Kidney (tissue), 22 donors: ENCODE measurements at places on chromosomes 5 and 9. TPM values are rescaled to one million over a fixed set of nuclear protein-coding genes. Genes with fewer than 3 reads are reported as not detected.

GRCh38 chr9:127525401-127526188 lies 74.3 kb downstream of the LRSAM1 start:
- no peak for DNase-seq

DNA sequence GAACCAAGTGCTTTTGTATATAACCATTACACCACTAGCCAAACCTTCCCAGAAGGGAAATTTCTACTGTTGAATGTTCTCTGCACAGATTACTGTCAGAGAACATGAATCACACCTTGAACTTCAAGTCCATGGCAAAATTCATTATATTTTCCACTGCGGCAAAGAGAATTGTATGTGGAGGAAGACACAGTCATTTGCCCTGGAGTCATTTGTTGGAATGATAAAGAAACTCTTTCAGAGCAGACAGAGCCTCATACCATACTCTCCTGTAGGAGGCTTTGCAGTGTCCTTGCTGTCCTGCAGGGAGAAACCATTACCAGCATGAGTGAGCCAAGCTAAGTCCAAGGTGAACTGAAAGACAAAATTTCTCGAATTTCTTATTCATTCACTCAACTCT lies 369.0 kb downstream of the ARHGEF28 start:
- DNase-seq, result no peak

HTR1A gene
- polyA plus RNA-seq, result not detected

DNA sequence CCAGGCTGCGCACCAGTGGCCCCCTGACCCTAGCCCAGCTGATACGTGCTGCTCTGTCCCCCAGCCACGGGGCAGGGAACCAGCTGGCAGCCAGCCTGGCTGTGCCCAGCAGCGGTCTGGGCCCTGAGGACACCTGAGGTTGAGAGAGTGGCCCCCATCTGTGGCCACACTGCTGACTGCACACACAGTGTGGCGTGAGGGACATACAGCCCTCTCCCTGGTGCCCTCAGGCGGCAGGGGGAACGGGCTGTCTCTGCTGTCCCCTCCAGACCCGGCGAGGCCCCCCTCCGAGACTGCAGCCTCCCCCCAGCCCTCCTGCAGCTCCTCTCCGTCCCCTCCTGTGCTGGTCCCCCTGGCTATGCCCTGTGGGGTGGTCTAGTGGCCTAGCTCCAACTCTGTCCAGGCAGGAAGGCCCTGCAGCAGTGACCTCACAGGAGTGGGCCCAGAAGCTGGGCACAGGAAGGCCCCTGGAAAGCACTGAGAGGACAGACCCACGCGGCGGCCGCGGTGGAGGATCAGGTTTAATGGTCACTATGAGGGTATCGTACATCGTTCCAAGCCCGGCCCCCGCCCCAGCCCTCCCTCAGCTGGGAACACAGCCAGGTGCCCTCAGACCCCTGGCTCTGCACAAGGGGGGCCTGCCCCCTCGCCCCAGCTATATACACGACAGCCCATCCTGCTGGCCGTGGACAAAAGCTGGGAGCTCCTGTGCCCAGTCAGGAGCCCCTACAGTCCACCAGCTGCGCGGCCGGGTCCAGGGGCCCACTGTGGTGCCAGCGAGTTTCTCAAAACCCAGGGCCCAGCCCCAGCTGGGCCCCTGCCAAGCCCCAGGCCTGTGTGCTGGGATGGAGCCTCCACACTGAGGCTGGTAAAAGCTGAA lies 6.8 kb upstream of the ENTPD8 start:
- no peak for DNase-seq

DNA sequence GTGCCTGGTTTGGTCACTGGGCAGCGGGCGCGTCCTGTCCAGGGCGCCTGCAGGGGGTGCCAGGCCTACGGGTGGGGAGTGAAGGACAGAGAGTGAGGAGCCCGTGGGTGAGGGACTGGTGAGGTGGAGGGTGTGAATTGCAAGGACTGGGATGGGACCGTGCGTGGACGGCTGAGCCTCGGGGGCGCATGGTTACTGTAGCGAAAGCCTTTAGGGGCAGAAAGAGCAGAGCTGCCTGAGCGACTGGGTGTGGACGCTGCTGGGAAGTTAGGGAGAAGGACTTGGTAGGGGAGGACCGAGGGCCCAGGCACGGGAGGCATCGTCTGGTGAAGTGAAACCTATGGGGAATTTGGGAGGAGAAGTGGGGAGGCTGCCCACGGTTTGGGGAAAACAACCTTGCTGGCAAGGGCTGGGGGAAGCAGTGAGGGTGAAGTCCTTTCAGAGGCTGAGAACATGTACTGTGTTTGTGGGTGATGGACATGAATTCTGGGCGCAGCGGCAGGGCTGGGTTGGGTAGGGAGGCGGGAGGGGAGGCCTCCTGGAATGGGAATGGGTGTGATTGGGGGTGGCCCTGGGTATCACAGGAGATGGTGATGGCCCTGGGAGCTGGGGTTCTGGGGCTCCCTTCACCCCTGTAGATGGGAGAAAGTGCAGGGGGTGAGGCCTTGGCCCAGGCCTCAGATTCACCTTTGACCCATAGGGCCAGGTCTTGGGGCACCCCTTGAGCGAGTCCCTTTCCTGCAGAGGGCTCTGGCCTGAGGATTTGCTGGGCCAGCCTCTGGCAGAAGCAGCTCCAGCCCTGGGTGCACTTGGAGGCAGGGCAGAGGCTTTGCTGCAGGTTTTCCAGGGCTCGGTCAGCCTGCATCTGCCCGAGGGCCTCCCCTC lies 1.7 kb upstream of the TOR4A start:
- peak; percentile 67 for DNase-seq

DNA sequence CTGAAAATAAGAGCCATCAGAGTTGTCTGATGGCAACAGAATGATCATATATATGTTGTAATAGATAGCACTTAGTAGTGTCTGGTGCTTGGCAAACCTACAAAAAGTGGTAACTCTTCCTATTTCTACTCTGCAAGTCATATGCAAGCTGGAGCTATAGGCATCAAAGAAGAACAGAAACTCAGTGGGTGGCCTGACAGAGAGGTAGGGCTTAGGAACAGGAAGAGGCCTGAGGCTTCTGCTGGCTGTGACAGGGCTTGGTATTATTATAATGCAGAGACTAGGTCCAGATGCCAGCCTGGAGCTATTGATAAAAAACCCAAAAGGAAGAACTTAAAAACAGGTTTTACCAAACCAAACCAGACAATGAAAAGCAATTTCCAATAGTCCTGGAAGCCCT lies 4.4 kb upstream of the DIAPH1 start:
- DNase-seq, result no peak

AGXT2 gene
- 215 TPM for polyA plus RNA-seq

C5orf52 gene
- polyA plus RNA-seq, result not detected

- DNase-seq, result no peak
Measured at GRCh38 chr9:78539188-78539587, 242.3 kb downstream of the PSAT1 start.

FYB1 gene
- polyA plus RNA-seq, result 2.3 TPM

PCDHGC4 gene
- polyA plus RNA-seq, result not detected

GRCh38 chr5:125970631-125971307 lies 452.4 kb upstream of the GRAMD2B start:
- no peak for DNase-seq

GRCh38 chr5:29662876-29663275 lies 1530.6 kb upstream of the CDH6 start:
- DNase-seq, result no peak

DNA sequence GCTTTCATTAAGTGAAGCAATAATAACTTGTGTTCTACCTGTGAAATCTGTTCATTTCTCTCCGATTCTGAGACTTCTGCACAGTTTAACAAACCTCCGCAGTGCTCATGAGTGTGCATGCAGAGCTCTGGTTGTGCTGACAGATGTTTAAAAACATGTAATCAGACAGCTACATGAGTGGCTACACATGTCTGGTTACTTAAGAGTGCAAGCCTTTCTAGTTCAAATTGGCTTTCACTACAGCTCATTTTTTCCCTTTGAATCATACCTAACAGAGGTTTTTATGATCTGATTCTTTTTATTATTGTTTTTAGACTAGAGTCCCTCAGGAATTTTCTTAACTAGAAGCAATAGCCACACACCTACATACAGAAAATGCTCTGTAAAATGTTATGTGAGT lies 310.2 kb downstream of the ARRDC3 start:
- DNase-seq, result no peak

DNA sequence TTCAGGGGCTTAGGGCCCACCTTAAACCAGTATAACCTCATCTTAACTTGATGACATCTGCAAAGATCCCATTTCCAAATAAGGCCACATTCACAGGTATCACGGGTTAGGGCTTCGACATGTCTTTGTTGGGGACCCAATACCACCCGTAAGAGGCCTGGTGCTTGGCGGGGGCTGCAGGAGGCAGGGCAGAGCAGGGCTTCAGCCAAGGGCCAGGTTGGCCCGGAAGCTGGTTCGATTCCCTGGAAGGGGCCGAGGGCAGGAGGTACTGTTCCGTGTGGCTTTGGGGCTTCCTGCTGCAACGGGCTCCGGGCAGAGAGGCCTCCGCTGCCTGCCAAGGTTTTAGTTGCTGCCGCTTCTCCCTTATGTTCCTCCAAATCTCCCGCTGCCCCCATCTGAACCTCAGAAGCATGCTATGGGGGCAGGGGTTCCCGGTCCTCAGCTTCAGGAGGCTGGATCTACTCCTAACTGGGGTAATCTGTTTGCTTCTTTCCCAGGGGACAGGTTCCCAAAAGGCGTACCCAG lies 29.8 kb downstream of the MED10 start:
- DNase-seq, result no peak

DNA sequence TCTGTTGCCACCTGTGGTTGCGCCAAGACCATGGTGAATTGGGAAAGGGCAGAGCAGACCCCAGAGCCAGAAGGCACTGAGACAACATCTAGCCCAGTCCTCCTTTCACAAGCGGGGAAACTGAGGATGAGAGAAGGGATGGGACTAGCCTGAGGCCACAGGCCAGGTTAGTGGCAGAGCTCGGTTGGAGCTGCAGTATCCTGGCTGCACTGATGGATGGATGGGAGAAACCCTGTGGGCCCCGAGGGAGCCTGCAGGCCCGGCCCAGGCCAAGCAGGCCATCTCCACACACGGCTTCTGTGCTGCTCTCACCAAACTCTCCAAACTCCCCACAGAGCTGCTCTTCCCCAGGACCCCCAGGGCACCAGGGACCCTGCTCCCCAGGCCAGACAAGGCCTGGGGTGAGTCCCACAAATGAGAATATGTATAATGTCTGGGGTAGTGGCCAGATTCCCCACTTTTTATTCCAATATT lies 60.2 kb downstream of the TSTD2 start:
- DNase-seq, result no peak

- DNase-seq, result no peak
Measured at GRCh38 chr5:38515092-38515491, 41.4 kb downstream of the LIFR start.

DNA sequence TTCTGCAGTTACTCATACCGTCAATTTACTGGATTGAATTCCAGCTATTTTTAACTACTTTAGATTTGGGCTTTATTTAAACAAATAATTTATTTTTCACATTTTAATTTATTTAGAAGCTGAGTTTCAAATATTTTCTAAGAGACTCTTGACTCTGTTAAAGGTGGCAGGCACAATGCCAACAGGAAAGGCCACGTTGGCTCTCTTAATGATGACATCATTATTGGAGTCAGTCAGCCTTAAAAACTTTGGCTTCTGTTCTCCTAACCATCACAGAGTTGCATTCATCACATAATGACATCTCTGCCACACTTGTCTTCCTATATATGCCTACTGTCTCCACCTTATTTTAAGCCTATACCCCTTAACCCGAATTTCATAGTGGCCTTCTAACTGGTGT lies 172.3 kb upstream of the PLPPR1 start:
- no peak for DNase-seq

GRCh38 chr5:58241389-58241788 lies 218.5 kb downstream of the PLK2 start:
- no peak for DNase-seq

GRCh38 chr9:93164085-93164484 lies 19.9 kb upstream of the WNK2 start:
- DNase-seq, result no peak

- no peak for DNase-seq
Measured at GRCh38 chr9:12737871-12738270, 36.9 kb upstream of the LURAP1L start.

RPP25L gene
- polyA plus RNA-seq, result 73.8 TPM

DNA sequence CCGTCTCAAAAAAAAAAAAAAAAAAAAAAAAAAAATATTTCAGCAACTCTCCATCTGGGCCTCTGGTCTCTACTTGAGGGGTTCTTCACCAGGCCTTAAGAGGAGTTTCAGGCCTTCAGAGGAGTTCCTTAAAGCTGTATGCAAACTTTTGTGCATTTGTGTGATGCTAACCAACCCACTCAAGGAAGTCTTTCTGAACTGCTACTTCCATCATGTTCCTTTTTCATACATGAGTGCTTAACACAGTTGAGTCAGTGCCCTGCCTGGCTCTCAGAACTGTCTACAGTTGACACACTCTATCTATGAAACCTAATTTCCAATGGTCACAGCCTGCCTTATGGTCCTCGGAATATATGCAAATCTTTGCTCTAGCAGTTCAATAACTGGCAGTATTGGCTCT lies 146.5 kb downstream of the MEF2C start:
- DNase-seq, result no peak

DNA sequence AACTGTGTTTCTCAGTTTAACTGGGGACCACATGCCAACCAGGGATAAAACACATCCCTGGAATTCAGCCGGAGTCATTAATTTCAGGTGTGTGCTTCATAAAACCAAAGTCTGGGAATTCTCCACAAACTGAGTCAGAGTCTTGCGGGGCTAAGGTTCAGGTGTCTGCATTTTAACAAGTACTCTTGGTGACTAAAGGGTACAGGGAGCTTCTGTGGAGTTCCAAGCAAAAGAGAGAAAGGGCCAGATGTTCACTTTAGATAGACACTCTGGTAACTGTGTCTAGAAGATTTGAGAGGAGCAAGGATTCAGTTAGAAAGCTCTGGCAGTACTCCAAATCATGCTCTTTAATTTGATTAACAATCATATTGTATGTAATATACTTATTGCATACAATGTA lies 4.0 kb downstream of the NADK2 start:
- DNase-seq, result no peak

DNA sequence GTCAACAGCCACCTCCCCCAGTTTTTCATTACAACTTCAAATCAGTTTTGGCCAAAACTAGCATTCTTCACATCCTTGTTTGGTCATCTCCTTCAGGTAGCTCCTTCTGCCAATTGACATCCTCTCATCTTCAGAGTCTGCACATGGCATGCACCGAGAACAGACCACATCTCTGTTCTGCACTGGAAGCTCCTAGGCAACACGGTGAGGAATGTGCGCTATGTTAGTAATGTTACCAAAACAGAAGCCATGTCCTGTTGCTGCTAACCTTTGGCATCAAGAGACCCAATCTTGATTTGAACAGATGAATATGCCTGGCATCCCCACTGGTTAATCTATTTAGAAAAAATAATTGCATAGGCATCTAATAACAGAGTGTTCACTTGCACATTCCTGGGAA lies 5.1 kb upstream of the HK3 start:
- DNase-seq, result no peak

GRCh38 chr9:34993502-34994259 lies 4.1 kb downstream of the DNAJB5 start:
- peak; percentile 89 for DNase-seq

DNA sequence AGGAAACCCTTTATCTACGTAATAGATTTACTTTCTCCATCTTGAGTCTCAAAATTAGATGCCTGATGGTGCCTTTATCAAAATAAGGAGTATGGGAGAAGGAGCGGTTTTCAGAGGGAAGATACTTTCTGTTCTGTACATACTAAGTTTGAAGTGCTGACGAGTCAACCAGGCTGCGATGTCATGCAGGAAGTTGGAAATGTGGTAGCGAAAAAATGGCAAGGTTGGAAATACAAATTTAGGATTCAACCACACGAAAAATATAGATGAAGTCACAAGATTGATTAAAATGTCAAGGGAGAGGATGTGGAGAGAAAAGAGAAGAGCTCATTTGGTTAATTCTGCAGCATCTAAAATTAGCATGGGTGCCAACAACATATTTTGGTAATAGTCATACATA lies 129.5 kb downstream of the FOXD1 start:
- DNase-seq, result no peak
